ENCODE measurements at places on chromosomes 12 and 14.

DNA sequence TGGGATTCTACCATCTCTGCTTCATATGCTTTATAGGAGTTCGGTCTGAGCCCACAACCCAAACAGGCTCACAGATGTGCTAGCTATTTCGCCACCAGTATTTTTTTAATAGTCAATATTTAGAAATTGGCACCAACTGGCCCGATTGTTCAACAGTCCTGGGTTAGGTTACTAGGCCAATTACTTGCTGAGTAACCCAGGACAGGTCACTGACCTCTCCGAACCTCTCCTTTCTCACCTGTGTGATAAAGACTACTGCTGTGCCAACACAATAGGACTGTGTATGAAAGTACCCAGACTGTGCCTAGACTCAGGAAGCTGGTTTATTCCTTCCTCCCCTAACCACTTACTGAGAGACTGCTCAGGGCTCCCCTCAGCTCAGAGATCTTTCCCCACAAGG lies 8.3 kb downstream of the BDKRB2 start:
- no peak for DNase-seq

GRCh38 chr14:105137481-105138020 lies 31.0 kb downstream of the JAG2 start:
- no peak for DNase-seq

DNA sequence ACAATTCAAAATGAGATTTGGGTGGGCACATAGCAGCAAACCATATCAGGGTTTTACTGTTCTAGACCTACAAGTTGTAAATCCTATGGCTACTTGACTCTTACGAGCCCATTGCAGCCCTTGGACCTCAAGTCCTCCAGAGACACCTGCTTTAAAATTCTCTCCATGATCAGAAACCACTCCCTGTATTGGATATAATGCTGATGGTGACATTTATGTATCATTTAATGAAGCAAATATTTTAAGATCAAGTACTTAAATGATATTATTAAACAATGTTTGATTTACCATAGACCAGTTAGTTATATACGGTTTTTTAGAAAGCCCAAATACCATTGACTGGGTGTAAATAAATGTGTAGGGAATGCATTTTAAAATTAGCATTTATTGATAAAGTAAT lies 24.2 kb downstream of the AMDHD1 start:
- no peak for DNase-seq

DNA sequence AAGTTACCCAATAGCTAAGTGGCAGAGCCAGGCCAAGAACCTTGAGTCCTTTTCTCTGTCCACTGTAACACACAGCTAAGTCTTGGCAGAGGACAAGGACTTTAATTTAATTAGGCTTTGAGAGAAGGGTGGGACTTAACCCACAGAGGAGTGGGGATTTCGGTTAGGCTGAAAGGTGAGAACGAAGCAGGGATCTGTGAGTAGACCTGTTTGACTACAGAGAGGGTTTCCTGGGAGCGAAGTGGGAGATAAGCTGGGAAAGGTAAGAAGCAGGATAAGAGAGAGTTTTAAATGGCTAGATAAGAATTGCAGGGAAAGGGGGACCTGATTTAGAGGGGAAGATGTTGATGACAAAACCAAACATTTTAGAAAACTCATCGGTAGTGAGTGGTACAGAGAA lies 2.0 kb upstream of the PPFIBP1 start:
- no peak for DNase-seq

GRCh38 chr14:105123064-105123665 lies 45.4 kb downstream of the JAG2 start:
- no peak for DNase-seq

- DNase-seq: no peak
These were observed 345.5 kb upstream of the PRICKLE1 start for GRCh38 chr12:42935090-42935489.

DNA sequence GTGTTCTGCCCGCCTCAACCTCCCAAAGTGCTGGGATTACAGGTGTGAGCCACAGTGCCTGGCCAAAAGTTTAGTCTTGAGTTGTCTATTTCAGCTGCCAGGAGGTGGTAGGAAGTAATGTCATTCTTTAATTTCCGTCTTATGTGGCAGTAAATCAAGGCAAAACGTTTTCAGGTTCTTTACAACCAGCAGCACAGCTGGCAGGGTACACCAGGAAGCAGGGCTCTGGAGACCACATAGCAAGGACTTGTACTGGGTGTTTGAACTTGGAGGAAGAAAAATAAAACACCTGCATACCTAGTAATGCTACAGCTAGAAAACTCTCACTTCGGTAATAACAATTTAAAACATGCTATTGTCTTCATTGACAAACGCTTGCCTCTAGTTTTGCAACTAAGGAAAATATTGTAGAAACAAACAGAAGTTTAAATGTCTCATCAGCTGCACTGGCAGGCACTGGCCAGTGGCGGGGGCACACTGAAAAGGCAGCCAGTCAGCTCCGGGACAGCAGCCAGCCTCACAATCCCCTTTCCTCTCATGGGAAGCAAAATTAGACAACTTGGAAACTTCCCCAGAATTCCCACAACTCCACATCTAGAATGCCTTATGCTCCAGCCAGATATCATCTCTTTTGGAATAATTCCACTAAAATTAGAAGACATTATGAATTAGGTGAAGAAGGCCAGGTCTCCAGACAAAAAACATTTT lies 72.2 kb downstream of the CLIP1 start:
- DNase-seq: peak; percentile 32

GRCh38 chr12:129258781-129259318 lies 405.6 kb downstream of the GLT1D1 start:
- DNase-seq: no peak

GRCh38 chr12:46915836-46916235 lies 90.0 kb upstream of the SLC38A4 start:
- DNase-seq: no peak

DNA sequence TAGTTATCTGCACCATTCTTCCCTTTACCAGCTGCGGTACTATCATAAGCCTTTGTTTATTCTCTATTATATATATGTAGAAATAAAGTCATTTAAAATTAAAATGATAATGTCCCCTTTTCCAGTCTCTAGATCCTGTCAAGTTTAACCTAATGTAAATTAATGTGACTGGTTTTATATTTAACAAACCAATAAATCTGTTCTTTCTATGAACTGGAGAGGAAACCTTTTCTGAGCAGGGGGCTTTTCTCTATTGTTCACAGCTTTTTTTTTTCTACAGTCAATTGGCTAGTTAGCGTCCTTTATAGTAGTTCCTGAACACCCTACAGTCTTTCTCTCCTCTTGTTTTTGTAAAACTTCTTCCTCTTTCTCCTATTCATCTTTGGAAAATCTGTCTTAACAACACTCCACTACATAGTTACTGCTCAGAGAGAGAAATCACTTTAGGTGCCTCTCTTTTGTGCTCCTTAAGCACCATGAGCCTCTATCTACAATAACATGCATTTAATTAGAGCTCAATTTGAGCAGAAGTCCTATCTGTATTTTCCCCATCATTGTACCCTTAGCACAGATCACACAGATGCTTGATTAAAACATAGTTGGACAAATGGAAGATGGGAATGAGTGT lies 332.6 kb upstream of the SYT1 start:
- no peak for DNase-seq

- DNase-seq: no peak
These were observed 41.8 kb downstream of the CACNA1C start for GRCh38 chr12:2094597-2094996.

DNA sequence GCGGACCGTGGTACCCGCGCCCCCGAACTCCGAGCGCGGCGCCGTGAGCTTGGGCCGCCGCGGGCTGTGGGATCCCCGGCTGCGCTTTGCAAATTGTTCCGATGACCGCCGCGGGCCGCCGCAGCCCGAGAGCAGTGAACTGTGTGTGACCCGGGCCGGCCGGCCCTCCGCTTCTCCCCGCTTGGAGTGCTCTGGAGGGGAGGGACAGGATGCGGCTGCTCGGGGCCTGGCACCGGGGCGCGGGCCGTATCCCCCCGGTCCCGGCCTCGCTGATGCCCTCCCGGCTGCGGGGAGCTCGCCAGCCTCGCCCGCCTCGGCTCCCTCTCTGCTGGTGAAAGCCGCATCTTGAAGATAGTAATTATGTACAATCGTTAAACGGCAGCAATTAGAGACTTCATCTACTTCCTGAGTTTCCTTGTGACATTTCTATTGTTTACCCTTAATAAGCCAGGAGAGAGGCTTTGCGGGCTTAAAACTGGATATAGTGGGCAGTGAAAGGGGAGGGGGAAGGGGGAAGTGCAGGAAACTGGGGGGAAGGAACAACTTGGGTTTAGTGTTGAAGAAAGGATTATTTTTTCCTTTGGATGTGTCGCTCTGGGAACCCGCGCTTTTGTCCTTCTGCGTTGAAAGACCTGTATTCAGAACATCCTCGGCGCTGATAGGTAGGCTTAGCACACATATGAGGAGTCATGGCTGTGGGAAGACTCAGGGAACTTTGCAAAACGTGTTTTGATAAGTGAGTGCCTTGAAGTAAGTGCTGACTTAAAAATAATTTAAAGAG lies 1.2 kb downstream of the PELI2 start:
- peak; percentile 50 for DNase-seq

DNA sequence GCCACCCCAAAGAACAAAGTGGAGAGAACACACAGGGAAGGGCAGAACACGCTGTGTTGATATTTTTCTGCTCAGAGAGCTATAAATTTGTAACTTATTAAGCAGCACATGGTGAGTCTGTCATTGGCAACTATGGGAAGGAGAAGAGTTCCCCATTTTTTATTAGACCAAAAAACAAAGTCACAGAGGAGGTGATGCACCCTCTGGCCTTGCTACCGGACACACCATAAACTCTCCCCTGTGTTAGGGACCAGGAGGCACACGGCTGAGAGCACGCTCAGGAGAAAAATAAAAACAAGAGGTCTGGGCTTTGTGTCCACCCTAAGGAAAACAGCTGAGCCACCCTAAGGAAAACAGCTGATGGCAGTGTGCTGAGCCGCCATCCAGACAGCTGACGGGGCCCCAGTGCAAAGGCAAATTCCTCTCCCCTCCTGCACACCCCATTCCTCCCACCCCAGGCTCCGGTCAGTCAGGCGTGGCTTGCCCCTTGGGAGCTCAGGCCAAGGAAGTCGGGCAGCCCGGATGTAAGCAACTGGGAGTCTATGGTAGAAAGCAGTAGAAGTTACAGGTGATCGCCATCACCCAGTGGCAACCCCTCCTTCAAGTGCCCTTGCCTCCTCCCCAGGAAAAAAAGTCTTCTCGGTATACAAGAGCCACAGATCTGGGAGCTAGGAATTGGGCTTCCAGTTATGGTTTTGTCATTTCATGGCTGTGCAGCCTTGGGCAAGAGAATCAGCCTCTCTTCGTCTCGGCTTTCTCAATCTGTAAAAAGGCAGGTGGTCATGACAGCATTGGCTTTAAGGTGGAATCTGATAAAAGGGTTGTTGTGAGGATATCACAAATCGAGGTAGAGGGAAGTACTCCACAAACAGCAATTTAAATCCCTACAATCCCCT lies 2.4 kb downstream of the PXN start:
- no peak for DNase-seq

GRCh38 chr14:50736932-50737419 lies 68.9 kb upstream of the SAV1 start:
- no peak for DNase-seq

DNA sequence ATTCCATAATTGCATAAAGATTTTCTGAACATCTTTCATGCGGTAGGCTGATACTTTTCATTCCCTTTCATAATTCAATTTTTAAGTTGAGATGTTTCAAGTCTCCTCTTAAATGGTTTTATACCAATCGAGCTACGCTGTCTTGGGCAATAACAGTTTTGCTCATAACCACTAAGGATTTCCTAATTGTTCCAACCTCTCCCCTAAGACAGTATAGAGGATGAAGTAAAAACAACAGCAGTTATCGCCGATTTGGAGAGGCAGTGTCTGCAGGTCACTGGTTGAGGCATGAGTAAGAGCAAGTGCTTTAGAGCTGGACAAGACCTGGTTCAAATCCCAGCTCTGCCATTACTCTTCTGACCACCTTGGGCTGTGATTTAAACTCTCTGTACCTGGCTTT lies 6.9 kb upstream of the MED13L start:
- DNase-seq: no peak

- no peak for DNase-seq
These were observed 9.9 kb downstream of the DHRS2 start for GRCh38 chr14:23645812-23646647.

- DNase-seq: no peak
These were observed 32.8 kb downstream of the FBRSL1 start for GRCh38 chr12:132522592-132523380.

DNA sequence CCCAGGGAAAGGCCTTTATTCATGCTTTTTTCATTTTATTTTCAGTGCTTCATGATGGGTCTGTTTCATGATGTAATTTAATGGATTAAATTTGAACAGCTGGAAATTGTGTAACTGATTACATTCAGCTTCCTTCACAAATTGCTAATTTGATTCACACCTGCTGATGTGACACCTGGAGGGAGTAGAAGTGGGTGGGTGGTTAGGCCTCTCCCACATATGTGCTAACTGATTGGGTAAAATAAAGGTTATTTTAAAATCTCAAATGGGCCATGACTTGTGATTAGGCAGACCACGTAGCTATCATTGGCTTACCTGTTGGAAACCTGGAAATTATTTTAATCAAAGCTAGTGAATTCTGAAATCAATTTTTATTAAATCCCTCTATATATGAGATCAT lies 142.1 kb downstream of the GXYLT1 start:
- DNase-seq: no peak

DNA sequence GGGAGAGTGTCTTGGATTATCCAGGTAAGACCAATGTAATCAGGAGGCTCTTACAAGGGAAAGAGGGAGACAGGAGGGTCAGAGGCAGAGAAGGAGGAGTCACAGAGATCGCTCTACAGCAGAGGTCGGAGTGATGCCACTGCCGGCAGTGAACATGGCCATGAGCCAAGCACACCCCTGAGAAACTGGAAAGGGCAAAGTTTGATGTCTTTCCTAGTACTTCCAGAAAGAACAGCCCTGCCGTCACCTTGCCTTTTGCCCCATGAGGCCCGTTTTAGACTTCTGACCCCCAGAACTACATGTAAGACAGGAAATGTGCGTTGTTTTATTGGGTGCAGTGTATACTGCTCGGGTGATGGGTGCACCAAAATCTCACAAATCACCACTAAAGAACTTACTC lies 133.7 kb downstream of the CALM1 start:
- DNase-seq: no peak

GRCh38 chr14:92986254-92987147 lies 63.6 kb downstream of the CHGA start:
- peak; percentile 68 for DNase-seq

GRCh38 chr14:99581374-99581773 lies 22.6 kb downstream of the CCDC85C start:
- peak; percentile 83 for DNase-seq

GRCh38 chr12:7439579-7440505 lies 4.1 kb downstream of the CD163L1 start:
- no peak for DNase-seq

DNA sequence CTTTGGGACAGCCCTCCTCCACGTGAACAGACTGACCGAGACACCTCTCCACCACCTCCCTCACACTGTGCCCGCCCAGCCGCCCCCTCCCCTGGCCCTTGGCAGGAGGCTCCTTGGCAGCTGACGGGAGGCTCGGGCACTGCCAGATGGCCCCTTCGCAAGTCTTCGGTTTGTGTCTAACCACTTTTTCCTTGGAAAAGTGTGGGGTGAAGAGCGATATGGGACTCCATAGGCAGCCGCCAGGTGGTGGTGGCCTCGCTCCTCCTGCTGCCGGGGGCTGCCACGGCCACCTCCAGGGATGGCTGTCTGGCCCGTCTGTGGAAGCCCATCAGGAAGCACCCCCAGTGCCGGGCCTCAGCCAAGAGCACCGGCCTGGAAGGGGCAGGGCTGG lies 58.7 kb downstream of the LRCOL1 start:
- DNase-seq: peak; percentile 18

- no peak for DNase-seq
These were observed 536 bp upstream of the WNT1 start for GRCh38 chr12:48977290-48978281.

GRCh38 chr14:28946267-28946666 lies 179.7 kb downstream of the FOXG1 start:
- no peak for DNase-seq

Data from globus pallidus (tissue), 1 donor.